Activated T-cell treated with anti-CD3 and anti-CD28 coated beads for 4 hours (primary cell): ENCODE measurements at places on chromosomes 6 and 20.

- DNase-seq: no peak
Measured at GRCh38 chr6:133300896-133301295, 59.7 kb downstream of the EYA4 start.

GRCh38 chr20:52031563-52032303 is 159.8 kb downstream of the ZFP64 start:
- DNase-seq: no peak

DNA sequence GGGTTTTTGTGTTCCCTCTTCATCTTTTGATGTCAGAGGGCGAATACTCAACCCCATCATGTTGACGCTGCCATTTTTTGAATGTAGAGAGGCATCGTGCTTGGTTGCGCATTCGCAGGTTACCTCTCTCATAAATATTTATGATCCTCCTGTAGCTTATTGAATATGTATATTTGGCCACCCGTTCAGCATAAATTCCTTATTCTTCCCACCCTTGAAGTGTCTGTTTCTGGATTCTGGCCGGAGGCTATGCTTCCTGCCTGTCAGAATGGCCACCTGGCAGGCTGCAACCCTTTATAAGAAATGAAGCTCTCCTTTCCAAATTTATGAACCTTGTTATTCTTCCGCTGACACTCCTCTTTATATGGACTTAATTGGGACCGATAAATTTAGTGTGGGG is 40.9 kb downstream of the FAM50B start:
- no peak for DNase-seq

GRCh38 chr6:117549611-117550010 is 52.7 kb downstream of the GOPC start:
- DNase-seq: no peak

GRCh38 chr20:17036541-17036940 is 190.3 kb upstream of the PCSK2 start:
- no peak for DNase-seq

DNA sequence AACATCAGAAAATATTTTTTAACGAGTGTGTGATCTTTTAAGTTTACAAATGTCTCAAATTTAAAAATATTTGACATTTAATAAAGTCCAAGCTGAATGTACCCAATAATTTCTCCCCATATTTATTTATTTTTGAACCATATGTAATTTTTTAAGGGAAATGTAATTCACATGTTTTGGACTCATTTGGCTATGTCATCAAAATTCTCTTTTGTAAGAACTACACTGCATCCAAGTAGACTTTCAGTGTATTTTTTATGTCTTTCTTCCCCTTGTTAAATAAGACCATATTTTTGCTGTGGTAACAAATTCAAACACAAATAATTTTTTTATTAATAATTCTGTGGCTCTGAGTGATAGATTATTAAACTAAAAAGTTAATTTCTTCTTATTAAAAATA is 365.2 kb downstream of the CD109 start:
- DNase-seq: no peak

DNA sequence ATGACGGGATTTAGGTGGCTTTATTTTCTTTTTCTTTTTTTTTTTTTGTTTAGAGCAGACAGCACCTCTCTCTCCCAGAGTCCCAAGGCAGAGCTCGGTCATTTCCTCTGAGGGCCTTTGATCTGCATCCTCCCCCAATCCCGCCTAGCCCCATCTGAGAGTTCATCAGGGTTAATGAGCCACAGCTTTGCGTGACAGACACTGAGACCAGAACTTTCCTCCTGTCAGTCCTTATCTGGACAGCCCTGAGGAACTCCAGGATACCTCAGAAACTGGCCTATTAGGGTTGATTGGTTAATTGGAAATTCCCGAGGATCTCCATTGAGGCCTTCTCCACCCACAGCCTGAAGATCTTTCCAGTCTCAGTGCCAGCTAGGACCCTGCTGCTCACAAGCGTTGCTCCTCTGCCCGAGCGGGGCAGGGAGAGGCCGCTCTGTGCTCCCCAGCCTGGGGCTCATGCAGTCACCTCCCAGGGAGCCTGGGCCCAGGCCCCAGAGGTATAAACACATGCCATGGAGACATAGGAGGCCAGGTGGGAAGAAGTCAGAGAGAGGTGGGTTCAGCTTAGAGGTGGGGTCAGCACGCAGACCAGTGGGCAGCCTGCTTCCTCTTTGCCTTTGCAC is 1.4 kb upstream of the LRRN4 start:
- no peak for DNase-seq

DNA sequence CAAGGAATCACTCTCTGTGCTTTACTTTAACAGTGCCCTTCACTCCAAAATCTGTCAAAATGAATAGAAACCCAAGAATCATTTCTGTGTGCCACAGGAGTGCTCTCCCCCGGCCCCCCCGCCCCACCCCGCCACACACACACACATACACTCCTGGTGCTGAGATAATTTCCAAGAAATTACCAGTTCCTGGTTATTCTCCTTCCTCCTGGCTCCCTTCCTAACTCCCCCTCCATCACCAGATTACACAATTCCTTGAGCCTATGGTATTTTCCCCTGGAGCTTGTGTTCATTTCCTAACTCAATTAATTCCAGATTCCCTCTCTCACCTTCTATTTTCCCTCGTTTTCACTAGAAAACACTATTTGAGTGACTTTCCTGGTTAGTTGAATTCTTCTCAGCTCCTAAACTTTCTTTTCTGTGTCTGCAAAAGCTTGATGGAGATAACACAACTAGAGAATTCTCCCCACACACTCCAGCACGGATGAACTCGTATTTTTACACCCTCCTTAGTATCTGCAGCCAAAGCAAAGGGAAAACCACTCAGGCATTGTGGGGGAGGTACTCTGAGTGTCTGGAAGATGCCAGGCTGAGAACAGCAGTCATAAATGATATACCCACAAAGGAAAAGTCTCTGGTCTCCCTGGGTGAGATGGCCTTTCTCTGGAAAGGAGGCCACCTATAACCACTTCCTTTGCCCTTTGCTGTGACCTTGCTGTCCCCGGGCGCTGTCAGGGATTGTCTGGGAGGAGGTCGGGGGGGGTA is 1.9 kb upstream of the SLC24A3 start:
- DNase-seq: no peak

DNA sequence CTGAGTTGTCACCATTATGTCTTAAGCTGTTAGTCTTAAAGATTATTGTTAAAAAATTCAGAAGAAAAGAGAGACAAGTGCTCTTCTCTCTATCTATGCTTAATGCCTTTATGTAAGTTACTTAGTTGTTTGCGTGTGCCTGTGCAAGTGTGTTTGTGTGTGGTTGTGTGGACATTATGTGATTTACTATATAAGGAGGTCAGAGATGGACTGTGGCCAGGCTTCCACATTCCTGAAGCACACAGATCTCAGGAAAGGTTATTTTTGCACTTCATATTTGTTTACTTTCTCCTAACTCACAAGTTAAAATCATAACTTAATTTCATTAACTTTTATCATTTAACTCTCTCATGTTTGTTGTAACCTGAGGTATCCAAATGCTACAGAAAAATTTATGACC is 14.5 kb downstream of the ENPP4 start:
- no peak for DNase-seq

- DNase-seq: no peak
Measured at GRCh38 chr6:21845018-21845417, 251.5 kb downstream of the SOX4 start.

DNA sequence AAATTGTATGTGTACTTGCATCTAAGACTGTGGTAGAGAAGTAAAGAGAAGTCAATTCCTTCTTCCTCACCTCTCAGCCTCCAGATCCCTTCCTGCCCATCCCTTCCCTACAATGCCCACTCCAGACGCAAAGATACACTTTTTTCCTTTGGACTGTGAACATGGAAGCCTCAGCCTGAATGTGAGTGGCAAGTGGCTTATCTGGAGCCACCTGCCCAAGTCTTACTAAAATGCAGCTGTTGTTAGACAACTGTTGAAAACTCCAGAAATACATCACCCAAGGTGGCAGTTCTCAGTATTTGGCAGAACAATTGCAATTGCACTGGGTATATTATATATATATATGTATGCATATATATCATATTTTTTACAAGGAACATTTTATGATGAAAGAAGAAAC is 7.5 kb downstream of the VGLL2 start:
- no peak for DNase-seq

- no peak for DNase-seq
Measured at GRCh38 chr20:14375416-14375985, 38.1 kb upstream of the FLRT3 start.

DNA sequence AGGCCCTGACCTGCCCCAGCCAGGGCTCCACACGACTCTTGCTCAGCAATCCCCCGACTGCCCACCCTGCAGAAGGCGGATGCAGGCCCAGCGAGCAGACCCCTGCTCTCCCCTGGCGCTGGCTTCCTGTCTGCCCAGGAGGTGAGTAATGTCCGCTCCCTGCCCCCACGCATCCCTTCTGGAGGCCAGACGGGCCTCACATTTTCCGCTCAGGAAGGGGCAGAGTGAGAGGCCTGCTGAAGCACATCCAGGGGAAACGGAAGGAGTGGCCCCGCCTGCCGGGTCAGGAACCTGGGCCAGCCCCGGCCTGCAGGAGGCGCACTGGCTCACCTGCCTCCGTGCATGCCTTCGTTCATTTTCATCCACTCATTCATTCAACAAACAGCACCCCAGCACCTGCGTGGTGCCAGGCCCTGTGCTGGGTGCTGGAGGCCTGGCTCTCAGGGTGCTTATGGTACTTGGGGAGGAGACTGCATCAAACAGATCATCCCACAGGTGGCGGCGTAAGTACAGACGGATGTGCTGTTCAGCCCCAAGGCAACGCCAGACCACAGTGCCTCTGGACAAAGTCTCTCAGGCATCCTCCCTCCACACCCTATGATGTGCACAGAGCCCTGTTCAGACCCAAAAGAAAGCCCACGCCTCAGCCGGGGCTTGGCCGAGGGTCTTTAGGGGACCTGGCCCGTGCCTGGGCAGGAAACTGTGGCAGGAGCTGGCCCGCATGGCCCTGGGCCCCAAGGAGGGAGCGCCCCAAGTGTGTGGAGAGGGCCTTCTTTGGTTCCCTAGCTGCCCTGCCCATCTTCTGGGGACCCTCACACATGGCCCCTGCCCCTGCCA is 112.1 kb downstream of the ASXL1 start:
- no peak for DNase-seq

GRCh38 chr6:135475292-135475886 is 22.2 kb downstream of the AHI1 start:
- DNase-seq: no peak

DNA sequence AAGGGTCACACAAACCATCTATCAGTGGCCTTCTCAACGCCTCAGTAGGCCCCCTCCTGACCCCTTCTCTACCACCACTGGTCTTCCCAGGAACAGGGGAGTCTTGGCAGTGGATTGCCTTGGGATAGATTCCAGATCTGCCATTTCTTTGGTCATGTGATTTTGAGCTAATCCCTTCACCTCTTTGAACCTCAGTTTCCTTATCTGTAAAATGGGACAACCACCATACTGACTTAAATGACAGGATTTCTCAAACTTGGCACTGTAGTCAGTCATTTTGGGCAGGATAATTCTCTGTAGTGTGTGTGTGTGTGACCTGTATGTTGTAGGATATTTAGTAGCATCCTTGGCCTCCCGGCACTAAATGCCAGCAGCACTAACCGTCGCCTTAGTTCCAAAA is 89.1 kb downstream of the CDH22 start:
- no peak for DNase-seq

DNA sequence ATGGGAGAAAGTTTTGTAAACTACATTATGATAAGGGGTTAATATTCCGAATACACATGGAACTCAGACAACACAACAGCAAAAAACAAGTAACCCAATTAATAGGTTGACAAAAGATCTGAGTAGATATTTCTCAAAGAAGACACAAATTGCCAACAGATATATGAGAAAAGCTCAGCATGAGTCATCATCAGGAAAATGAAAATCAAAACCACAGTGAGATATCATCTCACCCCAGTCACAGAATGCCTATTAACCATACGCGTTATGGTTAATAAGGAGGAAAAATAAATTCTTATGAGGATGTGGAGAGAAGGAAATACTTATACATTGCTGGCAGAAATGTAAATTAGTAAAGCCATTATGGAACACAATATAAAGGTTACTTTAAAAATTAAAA is 695.0 kb downstream of the COL12A1 start:
- DNase-seq: no peak

DNA sequence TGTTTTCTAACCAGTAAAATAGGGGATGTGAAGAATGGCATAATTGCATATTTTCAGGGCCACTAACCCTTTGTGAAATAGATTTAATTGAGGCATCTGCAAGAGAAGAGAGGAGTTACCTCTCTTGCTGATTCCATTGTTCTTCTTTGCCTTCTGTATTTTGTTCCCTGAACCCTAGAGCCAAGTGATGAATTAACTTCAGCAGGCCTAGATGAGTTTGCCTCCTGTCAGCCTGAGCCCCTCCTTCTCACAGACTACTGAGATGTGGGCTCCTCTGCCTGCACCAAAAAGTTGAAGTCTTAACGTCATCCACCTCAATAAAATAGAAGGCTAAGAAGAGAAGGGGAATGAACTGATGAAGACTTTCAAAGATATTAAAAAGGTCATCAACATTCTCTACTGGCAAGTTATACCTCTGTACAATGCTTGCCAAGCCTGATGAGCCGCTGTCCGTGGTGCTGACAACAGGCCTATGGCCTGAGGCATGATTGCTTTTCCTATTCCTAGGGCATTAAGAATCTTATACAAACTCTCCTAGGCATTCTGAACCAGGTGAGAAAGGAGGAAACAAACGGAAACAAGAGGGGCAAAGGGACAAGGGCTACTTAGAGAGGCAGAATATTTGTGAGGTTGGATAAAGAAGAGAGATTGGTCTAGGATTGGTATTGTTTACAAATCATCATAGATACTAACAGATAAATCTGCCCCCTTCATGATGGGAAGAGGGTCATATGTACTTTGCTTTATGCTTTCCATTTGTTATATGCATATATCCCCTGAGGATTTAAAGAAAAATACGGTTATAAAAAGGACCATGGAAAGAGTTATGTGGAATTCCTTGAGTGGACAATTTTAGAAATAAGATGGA is 46.8 kb downstream of the CD24 start:
- DNase-seq: no peak

- no peak for DNase-seq
Measured at GRCh38 chr20:9122571-9122970, 53.7 kb downstream of the PLCB4 start.

GRCh38 chr6:168050881-168051586 is 28.0 kb downstream of the FRMD1 start:
- DNase-seq: no peak

DNA sequence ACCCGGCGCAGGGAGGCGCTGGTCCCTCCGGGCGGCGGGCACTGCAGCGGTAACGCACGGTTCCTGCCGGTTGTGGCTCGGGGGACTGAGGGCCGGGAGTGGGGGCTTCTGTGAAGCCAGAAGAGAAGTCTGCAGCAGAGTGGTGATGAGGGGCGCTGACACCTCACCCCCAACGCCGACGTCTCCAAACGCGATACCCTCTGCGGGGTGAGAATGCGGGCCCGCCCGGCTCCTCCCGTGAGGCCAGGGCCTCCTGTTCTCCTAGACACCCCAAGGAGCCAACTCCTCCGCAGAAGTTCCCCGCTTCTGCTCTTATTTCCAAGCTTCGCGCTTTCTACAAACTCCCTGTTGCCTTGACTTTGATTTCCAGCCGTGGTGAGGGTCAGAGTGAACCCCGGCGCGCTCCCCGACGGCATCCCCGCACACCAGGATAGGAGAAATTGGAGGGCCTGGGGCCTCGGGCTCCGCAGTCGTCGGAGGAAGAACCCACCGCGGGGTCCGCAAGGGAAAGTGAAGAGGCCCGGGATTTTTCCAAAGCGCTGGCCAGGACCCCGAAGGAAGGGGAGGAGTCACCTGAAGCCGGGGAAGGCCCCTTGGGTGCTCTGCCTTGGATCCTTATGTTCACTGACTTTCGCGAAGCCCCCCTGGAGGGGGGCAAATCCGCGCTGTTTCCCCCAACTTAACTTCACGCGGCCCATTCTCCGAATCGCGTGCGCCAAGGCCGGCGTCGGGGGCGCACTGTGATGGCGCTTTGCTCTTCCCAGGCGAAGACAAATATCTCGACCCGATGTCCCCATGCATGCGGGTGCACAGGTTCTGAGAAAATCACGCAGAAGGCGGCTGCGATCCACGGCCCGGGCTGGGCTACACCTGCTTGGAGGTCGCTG is 3.1 kb upstream of the INSM1 start:
- DNase-seq: no peak
